Suprapubic skin (tissue), 4 donors: ENCODE measurements at places on chromosomes 7 and 10.
A peak's percentile ranks its signal among the peaks of the same experiment; 100 is the strongest.

GRCh38 chr7:146146831-146147486 is 30.4 kb downstream of the CNTNAP2 start:
- DNase-seq: no peak

DNA sequence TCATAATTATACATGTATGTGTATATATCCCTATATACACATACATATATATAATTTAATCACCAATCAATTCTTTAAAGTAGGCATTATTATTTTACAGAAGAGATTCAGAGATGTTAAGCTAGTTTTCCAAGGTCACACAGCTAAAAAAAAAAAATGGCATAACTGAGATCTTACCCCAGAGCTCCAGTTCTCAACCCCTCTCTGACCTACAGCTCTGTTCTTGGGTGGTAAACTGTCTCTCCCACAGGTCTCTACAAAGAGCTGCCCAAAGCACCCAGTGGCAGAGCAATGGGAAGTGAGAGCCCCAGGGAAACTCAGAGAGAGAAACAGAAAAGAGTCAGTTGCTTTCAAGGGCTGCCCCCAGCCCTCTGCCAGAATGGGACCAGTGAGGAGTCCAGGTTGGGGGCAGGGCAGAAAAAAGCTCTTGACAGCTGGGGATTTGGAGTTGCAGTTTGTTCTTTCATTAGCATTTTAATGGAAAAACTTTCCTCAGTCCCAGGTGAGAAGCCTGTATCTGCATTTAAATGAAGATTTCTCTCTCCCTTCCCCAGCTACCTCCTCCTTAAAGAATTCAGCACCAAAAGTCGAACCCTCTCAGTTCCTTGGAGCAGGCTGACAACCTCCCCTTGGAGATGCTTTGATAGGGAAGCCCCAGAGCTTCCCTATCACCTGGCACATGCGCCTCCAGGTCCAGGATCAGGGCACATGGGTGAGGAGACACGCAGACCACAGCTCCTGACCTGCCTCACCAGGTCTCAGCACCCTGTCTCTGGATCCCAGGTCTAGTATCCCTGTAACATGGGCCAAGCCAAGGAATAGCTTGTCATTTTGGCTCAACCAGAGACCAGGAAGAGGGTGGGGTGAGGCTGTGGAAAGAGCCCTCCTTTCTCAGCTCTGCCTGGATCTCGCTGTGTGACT is 388.1 kb downstream of the PLXNA4 start:
- DNase-seq: no peak

- no peak for DNase-seq
Observed at GRCh38 chr10:6409971-6410643, 170.0 kb downstream of the PRKCQ start.

- no peak for DNase-seq
Observed at GRCh38 chr7:7236041-7236440, 53.7 kb downstream of the C1GALT1 start.

GRCh38 chr10:44935201-44935965 is 24.2 kb upstream of the RASSF4 start:
- DNase-seq: no peak

DNA sequence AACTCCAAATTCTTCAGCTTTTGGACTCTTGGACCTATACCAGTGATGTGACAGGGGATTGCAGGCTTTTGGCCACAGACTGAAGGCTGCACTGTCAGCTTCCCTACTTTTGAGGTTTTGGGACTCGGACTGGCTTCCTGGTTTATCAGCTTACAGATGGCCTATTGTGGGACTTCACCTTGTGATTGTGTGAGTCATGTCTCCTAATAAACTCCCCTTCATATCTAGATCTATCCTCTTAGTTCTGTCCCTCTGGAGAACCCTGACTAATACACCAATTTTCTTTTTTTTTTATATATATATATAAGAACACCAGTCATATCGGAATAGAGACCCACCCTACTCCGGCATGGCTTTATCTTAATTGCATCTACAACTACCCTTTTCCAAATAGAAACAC is 166.8 kb downstream of the ETV1 start:
- DNase-seq: no peak

DNA sequence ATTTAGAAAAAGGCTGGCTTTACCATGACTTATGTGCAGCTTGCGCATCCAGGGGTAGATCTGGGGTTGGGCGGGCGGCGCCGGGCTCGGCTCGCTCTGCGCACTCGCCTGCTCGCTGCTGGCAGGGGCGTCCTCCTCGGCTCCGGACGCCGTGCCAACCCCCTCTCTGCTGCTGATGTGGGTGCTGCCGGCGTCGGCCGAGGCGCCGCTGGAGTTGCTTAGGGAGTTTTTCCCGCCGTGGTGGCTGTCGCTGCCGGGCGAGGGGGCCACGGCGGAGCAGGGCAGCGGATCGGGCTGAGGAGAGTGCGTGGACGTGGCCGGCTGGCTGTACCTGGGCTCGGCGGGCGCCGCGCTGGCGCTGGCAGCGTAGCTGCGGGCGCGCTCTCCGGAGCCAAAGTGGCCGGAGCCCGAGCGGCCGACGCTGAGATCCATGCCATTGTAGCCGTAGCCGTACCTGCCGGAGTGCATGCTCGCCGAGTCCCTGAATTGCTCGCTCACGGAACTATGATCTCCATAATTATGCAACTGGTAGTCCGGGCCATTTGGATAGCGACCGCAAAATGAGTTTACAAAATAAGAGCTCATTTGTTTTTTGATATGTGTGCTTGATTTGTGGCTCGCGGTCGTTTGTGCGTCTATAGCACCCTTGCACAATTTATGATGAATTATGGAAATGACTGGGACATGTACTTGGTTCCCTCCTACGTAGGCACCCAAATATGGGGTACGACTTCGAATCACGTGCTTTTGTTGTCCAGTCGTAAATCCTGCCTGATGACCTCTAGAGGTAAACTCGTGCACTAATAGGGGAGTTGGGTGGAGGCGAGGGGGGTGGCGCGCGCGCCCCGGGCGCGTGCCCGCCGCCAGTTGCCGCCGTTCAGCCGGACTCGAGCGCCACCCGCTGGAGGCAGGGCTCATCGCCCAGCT is at the start of gene HOXA5:
Gene HOXA5, minus strand, starts transcription at position 659 of the 927 bp plus-strand sequence. Its CDS starts 74 bp downstream, at position 585.
- peak; percentile 80 for DNase-seq

GRCh38 chr7:1591876-1592275 is 22.0 kb upstream of the PSMG3 start:
- no peak for DNase-seq

- no peak for DNase-seq
Observed at GRCh38 chr10:10499839-10500238, 517.8 kb upstream of the CELF2 start.

GRCh38 chr10:100828738-100829096 is 83.3 kb downstream of the PAX2 start:
- DNase-seq: peak; percentile 48

DNA sequence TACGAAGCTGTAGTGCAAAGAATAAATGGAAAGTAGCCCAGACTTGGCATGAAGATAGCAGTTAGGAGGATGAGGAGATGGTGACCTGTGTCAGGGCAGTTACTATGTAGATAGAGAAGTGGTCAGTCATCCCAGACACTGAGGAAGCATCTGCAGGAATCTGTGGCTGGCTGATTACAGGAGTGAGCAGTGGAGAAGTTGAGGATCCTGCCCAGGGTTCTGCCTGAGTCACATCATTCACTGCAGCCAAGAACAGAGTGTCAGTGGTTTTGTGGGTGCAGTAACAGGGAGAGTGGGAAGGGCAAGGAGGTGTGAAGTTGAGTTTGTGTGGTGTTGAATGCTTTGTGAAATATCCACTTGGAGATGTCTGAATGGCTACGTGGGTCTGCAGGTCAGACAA is 676.4 kb upstream of the NRP1 start:
- DNase-seq: no peak

GRCh38 chr7:27151341-27151930 is 947 bp downstream of the HOXA3 start:
- DNase-seq: peak; percentile 74

GRCh38 chr7:36132012-36132411 is 21.0 kb upstream of the EEPD1 start:
- no peak for DNase-seq

- DNase-seq: no peak
Observed at GRCh38 chr7:159167139-159167538, 22.5 kb upstream of the VIPR2 start.

DNA sequence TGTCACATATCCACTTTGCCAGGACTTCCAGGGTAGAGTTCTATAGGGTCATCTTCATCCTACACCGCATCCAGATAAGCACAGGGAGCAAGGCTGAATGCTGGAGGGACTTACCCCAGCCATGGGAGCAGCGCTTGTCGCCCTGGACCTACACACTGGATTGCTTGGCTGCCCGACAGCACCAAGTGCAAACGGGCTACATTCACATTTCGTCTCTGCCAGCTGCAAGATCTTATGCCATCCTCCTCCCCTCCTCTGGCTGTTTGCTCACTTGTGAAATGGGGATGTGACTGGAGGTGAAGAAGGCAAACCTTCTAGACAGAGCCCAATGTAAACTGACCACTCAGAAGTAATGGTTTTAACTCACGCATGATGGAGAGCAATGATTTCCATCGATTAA is 1.0 kb downstream of the DDC start:
- DNase-seq: no peak

DNA sequence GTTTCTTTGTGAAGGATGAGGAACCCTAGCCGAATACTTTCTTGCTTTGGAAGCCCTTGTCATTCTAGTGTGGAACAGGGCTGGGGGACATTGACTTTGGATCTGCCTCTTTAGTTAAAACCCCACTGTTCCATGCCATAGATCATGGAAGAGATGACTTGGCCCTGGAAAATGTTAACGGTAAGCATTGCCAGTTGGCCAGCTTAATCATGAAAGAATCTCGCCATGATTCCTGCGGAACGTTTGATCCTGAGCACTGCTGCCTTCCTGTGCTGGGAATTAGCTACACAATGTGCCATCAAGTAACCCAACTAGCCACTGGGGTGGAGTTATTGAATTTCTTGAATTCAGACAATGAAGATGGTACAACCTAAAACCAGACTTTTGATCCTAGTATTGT is 177.6 kb upstream of the FZD8 start:
- no peak for DNase-seq

DNA sequence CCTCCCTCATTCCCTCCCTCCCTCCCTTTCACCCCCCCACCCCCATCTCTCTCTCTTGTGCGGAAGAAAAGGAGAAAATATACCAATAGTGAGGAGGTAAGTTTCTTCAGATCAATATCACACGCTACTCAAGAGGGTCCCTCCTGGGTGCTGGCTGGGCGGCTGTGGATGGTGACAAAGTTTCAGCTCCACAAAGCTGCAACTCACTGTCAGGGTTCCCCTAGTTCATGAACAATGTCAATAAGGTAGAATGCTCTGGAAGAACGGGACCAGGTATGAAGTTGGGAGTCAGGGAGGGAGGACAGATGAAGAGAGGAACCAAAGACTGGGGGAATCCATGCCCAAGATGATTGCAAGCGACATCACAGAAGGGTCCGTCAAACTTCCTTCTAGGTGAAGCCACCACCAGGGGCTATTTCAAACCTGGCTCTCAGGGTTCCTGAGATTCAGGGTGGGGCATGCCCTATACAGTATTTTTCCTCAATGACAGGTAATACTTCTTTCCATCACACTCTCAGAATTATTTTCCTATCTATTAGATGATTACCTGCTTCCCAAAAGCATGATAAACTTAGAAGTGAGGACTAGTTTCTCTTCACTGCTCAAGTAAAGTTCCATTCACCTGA is 1.4 kb upstream of the PDE1C start:
- no peak for DNase-seq

GRCh38 chr10:30080161-30080560 is 20.8 kb upstream of the JCAD start:
- no peak for DNase-seq

GRCh38 chr10:99920901-99921300 is 88.8 kb downstream of the DNMBP start:
- DNase-seq: no peak

- no peak for DNase-seq
Observed at GRCh38 chr7:41336455-41336952, 366.4 kb downstream of the INHBA start.

DNA sequence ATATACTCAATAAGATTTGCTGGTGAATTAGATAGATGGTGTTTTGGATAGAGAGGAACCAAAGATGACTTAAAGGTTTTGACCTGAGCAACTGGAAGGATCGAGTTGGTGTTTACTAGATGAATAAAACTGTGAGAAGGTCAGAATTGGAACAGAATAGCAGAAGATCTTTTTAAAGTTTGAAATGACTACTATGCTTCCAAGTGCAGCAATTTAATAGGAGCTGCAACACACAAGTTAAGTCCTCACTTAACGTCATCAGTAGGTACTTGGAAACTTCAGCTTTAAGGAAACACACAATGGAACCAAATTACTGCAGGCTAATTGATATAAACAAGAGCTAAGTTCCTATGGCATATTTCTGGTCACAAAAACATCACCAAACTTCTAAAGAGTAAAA is 86.5 kb downstream of the RTKN2 start:
- no peak for DNase-seq

DNA sequence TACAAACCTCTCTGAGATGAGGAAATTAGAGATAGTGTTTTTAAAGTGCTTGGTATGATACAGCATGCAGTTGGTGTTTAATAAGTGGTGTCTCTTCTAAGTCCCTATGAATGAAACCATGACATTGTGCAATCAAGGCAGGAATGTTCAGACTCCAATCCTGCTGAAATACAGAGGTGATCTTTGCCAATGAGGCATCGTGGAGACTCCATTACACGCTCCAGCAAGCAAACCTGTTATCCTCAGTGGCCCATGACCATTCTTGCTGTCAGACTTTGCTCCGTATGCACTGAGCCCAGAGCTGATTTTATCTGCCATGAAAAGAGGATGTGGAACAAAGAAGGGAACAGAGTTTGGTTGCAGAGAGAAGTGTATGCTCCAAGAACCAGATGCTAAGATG is 47.3 kb downstream of the CDHR3 start:
- no peak for DNase-seq

DNA sequence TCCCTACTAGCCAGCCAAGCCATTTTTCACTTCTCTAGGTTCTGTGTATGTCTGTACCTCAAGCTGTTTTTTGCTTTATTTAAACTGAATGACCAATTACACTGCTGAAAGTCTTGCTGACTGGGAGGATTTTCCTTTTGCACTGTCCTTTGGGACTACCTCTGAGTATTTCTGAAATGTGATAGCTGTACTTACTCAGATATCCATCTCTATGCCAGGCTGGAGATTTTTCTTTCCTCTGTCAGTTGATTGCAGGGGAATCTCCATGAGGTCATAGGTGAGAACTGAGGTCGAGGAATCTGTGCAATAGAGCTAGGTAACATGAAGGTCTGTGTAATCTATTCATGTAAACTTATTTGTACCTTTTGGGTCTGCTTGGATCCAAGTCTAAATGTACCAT is 38.9 kb upstream of the ANKRD1 start:
- DNase-seq: no peak

DNA sequence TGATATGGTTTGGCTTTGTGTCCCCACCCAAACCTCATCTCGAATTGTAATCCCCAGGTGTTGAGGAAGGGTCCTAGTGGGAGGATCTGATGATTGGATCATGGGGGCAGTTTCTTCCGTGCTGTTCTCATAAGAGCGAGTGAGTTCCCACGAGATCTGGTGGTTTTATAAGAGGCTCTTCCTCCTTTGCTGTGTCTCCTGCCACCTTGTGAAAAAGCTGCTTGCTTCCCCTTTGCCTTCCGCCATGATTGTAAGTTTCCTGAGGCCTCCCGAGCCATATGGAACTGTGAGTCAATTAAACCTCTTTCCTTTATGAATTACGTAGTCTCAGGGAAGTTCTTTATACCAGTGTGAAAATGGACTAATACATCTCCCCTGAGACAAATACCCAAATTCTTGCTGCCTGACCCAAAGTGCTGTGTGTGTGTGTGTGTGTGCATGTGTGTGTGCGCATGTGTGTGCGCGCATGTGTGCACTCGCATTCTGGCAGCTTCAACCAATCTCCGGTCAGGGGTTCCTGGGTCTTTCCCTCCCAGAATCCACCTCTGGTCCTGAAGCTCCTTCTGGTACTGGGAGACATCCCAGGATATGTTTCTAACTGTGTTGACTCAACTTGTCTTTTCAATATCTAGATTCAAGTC is 98.1 kb upstream of the LRRC4 start:
- DNase-seq: no peak

GRCh38 chr10:132471484-132471883 is 66.1 kb upstream of the INPP5A start:
- no peak for DNase-seq
